Vagina (tissue), 2 donors: ENCODE measurements at places on chromosomes 7 and 10.

GRCh38 chr10:4651404-4652037 is 174.5 kb upstream of the AKR1E2 start:
- no peak for DNase-seq

- DNase-seq = no peak
Observed at GRCh38 chr7:116697761-116698160, 25.8 kb downstream of the MET start.

GRCh38 chr7:69018200-69018599 is 580.1 kb upstream of the AUTS2 start:
- no peak for DNase-seq

DNA sequence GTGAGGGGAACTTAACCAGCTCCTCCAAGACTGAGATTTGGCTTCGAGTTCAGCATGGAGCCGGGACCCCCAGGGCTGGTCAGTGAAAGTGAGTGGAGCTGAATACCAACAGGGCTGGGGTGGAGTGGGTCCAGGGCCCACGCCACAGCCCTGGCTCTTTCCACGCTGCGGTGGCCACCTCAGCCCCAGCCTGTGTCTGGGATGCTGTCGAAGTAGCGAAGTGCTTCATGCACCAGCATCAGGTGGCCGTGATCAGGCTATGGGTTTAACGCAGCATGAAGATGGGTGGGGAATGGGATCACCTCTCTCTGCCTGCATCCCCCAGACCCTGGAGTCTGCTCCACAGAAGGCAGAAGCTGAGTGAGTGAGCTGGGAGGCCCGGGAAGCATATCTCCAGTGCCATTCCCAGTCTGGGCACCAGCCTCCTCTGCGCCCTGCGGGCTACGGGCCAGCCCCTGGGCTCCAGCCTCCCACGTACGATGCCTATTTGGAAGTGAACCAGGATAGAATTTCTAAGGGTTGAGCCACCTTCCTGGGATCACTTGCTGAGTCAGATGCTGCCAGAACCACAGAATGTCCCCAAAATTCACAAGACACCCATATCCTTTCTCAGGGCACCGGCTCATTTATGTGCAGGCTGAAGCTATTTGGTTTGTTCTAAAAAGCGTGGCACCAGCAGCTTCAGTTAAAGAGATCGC is 131.1 kb upstream of the CHST15 start:
- DNase-seq = no peak

- DNase-seq = no peak
Observed at GRCh38 chr7:44415510-44415909, 74.9 kb downstream of the NUDCD3 start.

- peak; percentile 72 for DNase-seq
Observed at GRCh38 chr10:47287805-47288204, 12.2 kb upstream of the GDF10 start.

GRCh38 chr10:114279901-114280644 is 41.0 kb downstream of the VWA2 start:
- no peak for DNase-seq

- no peak for DNase-seq
Observed at GRCh38 chr7:129773328-129773731, 161.8 kb downstream of the NRF1 start.

GRCh38 chr7:122303531-122304318 is 825 bp downstream of the FEZF1 start:
- DNase-seq = no peak

DNA sequence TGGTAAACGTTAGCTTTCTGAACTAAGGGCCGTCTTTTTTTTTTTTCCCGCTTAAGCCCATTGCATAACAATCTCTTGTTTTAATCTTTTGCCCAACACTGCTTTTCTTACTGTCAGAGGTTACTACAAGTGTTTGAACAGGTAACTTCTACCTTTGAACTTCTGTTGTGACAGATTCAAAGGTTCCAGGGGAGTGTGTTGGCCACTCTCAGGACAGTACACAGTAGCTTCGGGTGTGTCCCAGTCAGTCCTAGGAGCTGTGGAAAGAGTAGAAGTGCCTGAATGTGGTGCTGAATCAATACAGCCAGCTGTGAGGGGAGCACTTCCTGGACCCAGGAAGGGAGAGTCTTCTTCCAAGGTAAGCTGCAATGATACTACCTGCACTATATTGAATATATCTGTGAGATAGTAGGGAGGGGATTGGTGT is at the start of gene ACSL5:
Gene ACSL5 (plus strand): TSS at position 205 of the 427 bp plus-strand sequence. CDS start 20,831 bp downstream, outside the sequence.
- DNase-seq = peak; percentile 56

- DNase-seq = no peak
Observed at GRCh38 chr10:4252701-4253100, 467.7 kb upstream of the KLF6 start.

DNA sequence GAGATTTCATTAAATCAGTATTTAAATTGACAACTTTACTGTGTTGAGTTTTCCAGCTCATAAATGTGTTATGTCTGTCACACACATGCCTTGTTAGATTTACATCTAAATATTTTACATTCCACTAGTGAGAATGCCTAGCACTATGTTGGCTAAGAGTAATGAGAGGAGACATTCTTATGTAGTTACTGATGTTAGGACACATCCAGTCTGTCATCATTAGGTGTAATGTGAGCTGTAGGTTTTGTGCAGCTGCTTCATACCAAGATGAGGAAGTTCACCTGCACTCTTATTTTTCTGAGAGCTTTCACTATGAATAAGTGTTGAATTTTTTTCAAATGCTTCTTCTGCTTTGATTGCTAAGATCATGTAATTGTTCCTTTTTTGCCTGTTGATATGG is 218.0 kb upstream of the IGFBP3 start:
- DNase-seq = no peak

DNA sequence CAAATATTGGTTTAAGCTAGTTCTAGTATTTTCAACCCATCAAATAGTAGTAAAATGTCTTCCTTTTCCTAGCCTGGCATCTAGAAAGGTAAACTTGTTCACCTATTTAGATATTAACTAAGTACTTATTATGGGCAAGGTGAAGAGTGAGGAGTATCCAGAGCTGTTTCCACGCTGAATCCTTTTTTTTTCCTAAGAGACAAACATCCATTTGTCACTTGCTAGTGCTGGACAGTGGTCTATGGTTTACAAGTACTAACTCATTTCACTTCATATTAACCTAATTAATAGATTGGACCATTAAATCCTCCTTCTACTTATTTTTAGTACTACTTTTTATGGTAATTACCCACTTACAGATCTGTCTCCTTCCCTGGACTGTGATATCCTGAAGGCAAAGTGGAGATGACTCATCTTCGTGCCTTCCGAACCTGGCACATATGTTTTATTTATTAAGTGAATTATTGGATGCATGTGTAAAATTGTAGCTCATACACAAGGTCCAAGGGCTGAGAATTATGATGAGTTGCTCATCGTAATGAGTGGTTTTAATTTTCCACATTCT is 159.6 kb upstream of the IGFBP3 start:
- DNase-seq = no peak

DNA sequence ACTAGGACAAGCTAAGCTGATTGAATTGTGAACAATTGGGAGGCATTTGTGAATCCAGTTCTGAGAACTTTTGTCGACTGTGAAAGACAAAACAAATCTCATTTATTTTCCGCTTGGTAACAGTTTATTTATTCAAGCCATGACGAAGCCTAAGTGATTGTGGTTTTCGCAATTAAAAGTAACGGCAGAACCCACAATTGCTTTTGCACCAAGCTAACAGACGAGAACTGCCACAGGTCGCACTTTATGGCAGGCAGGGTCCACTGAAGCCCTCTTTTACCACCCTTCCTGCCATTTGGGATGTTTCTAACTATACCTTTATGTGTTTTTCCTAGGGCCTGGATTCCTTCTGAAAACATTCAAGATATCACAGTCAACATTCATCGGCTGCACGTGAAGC is 111.2 kb downstream of the ZMYND11 start:
- no peak for DNase-seq

DNA sequence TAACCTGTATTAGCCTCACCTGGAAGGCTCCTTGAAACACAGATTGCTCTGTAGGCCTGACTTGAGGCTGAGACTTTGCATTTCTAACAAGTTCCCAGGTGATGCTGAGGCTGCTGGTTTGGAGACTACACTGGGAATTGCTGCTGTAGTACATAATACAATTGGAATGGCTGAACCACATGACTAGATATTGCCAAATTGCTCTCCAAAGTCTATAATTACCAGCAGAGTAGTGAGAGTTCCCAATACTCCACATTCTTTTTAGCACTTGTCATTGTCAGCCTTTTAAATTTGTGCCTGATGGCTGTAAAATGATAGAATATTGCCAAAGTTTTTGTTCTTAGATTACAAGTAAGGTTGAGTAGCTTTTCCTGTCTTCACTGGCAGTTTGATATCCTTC is 39.9 kb downstream of the PLEKHA8 start:
- no peak for DNase-seq

GRCh38 chr10:12561307-12561706 is 212.0 kb downstream of the CAMK1D start:
- no peak for DNase-seq

DNA sequence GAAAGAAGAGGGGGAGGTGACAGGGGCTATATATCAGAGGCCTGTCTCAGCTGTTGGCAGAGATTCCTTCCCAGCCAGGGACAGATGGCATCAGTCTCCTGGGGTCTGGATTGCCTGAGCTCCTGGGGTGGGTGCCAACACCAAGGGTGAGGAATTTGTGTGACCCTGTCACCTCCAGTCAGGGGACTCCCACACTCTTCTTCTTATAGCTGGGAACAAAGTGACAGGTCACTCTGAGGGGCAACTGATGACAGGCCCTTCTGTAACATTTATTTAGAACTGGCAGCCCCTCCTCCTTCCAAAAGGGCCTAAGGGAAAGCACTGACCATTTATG is 53.7 kb upstream of the DUSP5 start:
- DNase-seq = no peak

- DNase-seq = no peak
Observed at GRCh38 chr10:43160921-43161255, 22.6 kb downstream of the CSGALNACT2 start.

- no peak for DNase-seq
Observed at GRCh38 chr7:45692031-45692430, 117.9 kb downstream of the ADCY1 start.

GRCh38 chr10:97888641-97889262 is 39.1 kb downstream of the GOLGA7B start:
- DNase-seq = no peak

GRCh38 chr10:73997461-73997786 is 492 bp upstream of the VCL start:
- no peak for DNase-seq

DNA sequence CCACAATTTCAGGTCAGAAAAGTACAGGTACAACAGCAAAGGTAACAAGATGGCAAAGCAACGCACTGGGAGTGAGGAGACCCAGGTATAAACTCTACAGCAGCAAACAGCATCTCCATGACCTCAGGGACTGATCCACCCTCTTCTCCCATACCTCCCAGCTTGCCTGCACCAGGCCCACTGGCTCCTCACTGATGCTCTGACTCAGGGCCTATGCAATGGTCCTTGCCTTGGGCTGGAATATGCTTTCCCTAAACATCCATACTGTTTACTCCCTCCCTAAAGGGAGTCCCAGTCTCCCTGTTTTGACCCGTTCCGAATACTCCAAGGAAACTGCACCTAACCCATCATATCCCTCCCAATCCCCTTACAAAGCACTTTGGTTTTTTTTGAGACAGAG is 60.4 kb downstream of the UPF2 start:
- DNase-seq = no peak

GRCh38 chr7:30970594-30971094 is 6.9 kb downstream of the GHRHR start:
- DNase-seq = peak; percentile 70

DNA sequence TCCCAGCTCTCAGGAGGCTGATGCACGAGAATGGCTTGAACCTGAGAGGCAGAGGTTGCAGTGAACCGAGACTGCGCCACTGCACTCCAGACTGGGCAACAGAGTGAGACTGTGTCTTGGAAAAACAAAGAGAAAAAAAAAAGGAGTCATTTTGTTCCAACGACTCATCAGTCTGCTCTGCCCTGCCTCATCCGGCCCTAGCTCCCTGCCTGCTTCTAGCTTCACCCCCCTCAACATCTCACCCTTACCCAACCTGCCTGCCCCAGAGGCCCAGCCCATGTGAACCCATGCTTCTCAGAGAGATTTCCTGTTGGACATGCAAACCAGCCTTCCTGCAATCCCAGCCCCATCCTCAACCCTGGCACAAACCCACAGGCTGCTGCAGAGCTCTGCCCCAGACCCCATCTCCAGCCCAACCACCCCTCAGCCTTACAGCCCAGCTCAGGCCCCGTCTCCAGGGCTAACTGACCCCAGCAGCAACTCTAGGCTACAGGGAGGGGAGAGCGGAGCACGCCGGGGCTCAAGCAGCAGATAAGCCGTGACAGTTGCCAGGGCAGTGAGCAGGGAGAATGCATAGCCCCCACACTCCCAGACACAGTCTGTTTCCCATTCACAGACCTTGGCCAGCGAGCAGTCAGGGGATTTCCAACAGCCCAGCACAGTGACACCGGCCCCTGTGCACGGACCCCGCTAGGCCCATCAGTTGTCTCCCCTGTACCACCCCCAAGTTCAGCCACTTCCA is 86.0 kb upstream of the KCTD7 start:
- DNase-seq = no peak

- no peak for DNase-seq
Observed at GRCh38 chr10:13730306-13730652, 143.5 kb downstream of the PRPF18 start.

GRCh38 chr7:92625617-92626016 is 35.4 kb upstream of the FAM133B start:
- no peak for DNase-seq

DNA sequence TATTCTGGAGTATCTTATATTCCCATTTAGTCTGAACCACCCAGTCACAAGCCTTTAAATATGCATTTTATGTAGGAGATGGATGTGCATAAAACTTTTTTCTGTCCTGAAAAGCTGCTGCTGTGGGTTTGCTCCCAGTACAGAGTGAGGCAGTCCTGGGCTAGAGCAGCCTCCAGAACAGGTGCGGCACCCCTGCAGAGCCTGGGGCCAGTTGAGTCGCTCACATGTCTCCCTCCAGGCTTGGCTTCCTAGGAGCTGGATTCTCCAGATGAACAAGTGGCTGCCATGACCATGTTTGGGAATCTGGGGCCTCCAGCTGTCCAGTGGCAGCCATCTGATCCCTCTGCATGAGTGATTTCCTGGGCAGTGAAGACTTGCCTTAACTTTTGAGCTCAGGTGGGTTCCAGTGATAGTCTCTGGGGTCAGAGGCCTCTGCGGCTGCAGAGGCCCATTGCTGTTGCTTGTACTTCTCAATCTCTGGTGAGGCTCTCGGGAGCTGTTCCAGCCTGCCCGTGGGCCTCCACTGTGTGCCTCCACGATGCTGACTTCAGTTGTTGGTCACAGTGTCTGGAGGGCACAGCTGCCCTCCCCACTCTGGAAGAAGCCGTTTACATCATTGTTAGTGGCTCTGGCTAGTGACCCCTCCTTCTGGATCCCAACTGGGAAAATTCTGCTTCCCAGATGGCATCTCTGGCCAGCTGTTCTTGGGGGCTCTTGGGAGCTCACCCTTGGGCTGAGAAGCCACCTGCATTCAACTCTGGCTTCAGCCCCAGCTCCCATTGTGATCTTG is 120.4 kb downstream of the EMX2 start:
- peak; percentile 88 for DNase-seq

DNA sequence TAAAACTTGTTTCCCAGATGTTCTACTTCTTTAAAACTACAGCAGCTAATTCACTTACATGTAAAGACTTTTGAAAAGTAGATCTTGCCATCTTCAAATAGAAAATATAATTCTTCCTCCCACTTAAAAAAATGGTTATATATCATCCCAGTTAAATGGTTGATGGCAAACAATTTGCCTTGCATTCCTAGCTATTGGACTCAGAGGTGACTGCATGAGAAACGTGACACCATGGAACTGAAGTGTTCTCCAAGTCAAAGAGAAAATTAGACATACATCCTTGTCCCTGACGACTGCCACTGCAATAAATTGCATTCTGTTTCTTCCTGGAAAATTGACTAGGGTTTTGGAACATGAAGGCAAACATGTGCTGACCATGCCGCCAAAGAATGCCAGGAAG is 95.0 kb upstream of the POM121L12 start:
- DNase-seq = no peak

- no peak for DNase-seq
Observed at GRCh38 chr7:9192969-9193368, 759.6 kb downstream of the NXPH1 start.
